ENCODE measurements at places on chromosomes 2 and 18.

- no peak for DNase-seq
Observed at GRCh38 chr2:240507778-240508251, 50.0 kb downstream of the ANKMY1 start.

DNA sequence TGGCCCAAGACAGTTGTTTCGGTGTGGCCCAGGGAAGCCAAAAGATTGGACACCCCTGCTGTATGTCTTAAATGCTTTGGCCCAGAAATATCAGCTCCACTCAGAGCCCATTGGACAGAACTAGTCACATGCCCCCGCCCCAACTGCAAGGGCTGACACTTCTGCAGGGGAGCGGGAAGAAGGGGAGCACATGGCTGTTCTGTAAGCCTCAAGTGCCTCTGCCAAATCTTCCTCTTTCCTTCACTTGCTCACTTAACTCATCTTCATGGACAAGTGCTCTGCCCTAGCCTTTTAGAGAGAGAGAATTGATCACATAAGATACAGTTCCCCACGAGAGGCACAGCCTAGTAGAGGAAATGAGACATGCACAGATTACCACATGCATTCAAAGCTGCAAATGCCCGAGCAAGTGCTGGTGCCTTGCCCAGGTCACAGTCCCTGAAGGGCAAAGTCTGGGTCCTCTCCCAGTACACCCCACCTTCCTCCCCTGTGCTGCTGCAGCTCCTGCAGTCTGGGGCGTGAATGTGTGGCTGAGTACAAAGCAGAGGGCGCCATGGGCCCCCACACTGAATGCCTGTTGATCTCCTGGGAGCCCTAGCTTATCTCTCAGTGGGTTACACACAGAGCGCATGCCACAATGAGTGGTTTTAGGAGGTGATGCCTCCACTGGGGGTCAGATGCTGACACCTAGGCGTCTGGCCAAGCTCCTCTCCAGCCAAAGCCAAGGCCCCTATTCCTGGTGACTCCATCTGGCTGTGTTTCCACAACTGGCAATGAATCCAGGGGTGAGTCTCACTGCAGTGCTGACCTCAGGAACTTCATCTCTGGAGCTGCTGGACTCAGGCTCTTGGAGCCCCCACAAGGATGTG, 135.3 kb downstream of the CTIF start:
- DNase-seq, result no peak

DNA sequence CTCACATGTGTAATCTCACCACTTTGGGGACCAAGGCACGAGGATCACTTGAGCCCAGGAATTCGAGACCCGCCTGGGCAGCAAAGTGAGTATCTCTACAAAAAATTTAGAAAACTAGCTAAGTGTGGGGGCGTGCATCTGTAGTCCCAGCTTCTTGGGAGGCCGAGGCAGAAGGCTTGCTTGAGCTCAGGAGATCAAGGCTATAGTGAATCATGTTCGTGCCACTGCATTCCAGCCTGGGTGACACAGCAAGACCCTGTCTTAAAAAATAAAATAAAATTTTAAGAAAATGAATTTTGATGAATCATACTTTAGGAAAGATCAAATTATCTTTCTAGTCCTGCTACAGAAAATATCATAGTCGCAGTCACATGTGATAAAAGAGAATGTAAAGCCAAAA, 46.9 kb downstream of the CABYR start:
- DNase-seq, result no peak

- no peak for DNase-seq
Observed at GRCh38 chr18:57833441-57834101, 30.5 kb upstream of the ATP8B1 start.

DNA sequence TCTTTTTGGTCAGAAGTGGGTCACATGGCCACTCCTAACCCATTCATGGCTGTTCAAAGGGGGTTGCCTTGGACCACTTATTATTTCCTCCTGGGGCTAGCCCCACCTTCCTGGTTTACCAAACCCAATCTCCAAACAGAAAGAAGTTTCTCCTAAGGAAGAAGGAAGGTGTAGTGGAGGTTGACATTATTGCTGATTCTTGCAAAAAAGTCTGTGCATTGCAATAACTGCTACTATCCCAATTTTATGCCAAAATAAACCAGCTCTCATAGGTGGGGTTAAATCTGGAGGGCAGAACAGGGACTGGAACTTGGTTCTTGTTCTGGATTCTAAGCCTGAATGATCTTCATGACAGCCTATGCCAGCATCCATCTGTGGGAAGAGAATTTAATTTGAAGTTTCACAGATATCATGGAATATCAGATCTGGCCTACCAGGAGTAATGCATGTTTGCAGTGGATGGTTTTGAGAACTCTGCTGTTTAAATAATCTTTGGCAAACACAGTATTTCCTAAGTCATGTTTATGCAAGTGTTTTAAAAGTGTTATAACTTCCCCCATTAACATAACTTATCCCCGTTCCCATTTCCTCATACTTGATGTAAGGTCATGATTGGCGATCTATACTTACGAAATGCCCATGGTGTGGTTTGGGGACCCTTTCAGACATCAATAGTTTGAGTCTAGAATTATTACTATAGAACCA, 11.9 kb downstream of the ANXA4 start:
- DNase-seq, result no peak

DNA sequence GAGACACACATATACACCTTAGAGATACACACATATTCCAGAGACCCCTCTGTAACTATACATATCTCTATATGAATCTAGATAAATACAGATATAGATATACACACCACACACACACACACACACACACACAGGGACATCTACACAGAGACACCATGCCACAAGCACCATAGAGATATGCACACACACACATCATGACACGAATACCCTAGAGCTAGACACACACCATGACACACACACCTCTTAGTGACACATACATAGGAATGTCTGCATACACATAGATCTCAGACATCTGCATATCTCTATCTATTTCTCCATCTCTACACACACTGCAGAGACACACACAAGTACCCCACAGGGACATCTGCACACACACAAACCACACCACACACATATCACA, 270.0 kb downstream of the CYRIA start:
- DNase-seq, result no peak

- DNase-seq, result no peak
Observed at GRCh38 chr2:109333414-109334210, 204.6 kb downstream of the SH3RF3 start.

- DNase-seq, result no peak
Observed at GRCh38 chr2:219886615-219887014, 259.2 kb downstream of the SLC4A3 start.

DNA sequence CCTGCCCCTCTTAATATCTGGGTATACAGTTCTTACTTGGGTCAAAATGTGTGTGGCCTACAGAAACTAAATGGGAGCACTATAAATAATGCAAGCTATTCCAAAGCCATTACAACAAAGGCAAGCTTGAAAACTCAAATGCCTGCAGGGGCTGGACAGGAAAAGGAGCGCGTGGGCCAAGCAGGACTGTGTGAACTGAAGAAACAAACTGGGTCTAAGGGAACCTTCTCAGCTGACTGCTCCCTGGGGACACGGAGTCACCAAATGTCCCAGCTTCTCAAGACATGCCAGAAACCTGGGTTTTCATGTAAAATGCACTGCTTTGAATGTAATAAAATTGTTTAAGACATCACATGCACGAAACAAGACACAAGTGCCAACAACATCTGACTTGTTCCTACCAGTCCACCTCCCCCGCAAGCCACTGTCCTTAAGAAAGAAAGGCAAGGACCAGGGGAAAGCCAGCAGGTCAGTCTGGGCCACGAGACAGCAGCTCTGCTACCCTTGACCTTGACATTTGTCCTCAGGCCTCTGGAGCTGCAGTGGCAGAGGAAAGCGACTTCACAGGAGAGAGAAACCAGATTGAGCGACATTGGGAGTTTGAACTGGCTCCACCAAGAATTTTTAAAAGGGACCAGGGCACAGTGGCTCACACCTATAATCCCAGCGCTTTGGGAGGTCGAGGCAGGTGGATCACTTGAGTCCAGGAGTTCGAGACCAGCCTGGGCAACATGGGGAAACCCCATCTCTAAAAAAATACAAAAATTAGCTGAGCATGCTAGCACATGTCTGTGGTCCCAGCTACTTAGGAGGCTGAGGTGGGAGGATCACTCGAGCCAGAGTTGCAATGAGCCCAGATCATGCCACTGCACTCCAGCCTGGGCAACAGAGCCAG, 89.7 kb upstream of the SH3BP4 start:
- no peak for DNase-seq

DNA sequence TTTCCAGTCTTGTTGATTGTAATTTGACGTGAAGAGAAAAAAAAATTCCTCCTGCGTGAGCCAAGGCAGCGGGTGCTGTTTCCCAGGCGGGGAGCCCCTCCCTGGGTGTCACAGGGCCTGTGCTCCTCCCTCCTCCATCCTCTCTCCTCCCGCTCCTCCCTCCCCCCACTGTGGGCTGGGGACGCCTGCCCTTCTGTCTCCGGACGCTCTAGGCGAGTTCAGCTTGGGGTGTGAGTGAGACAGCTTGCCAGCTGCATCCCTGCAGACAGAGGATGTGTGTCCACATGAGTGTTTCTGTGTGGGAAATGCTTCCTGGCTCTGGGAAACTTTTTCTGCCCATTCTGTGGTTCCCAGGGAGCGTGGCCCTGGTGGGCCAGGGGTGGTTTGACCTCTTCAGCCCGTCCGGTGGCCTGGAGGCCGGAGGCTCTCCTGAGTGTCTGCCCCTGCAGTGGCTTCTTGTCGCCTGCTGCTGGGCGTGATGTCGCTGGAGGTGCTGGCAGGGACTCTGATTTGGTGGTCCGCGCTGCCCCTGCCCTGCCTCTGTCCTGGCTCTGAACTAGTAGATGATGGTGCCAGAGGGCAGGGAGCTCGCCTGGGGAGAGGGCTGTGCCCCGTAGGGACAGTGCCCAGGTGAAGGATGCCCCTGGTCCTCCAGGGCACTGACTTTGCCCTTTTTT, 96.4 kb downstream of the USP40 start:
- no peak for DNase-seq

DNA sequence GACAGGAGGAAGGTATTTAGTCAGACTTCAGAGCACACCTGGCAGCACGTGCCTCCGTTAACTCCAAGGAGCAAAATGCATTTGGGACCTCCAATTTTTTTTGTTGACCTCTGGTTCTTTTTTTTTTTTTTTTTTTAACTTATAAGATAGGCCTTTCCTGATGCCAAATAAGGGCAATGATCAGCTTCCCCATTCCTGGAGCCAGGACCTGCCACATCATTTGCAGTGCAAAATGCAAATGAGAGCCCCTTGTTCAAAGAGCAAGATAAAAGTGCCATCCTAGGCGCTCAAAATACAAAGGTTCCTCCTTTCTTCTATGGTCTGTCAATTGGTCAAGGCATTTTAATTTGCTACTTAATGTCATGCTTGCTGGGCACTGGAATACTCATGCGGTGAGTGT, 133.2 kb upstream of the REV1 start:
- DNase-seq, result no peak

DNA sequence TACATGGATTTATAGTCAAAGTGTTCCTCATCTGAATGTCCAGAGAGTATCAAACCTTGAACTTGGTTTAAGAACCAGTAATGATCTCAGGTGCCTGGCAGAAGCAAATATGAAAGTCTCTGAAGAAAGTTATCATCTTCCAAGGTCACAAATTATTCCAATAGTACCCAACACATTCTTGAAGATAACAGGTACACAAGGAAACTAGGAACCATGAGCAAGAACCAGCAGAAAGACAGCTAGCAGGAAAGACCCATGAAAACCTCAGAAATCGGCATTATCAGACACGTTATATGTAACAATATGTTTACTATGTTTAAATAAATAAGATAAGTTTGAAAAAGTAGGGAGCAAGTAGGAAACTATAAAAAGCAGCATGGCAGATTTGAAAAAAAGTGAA, 5.9 kb upstream of the PRKAG3 start:
- no peak for DNase-seq

GRCh38 chr2:60512641-60513040, 40.8 kb downstream of the BCL11A start:
- DNase-seq, result no peak

GRCh38 chr18:69414184-69414583, 13.5 kb downstream of the DOK6 start:
- no peak for DNase-seq

GRCh38 chr2:228344531-228344930, 163.0 kb upstream of the SPHKAP start:
- no peak for DNase-seq

GRCh38 chr2:64317707-64318475, 136.1 kb upstream of the LGALSL start:
- DNase-seq, result no peak

DNA sequence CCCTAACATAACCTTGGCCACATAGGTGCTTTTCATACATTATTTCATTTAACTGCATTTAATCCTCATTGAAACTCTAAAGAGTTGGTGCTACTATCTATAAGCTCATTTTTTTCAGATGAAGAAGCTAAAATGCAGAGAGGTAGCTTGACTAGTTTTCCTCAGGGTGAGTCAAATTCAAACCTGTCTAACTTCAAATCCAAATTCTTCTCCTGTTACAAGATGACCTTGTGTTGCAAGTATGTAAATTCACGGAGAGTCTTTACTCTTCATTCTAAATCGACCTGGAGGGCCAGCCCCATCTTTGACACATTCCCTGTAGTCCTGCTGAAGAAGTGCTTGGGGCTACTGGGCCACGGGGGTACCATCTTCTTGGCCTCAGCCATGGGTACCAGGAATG, 8.2 kb upstream of the SETBP1 start:
- no peak for DNase-seq

DNA sequence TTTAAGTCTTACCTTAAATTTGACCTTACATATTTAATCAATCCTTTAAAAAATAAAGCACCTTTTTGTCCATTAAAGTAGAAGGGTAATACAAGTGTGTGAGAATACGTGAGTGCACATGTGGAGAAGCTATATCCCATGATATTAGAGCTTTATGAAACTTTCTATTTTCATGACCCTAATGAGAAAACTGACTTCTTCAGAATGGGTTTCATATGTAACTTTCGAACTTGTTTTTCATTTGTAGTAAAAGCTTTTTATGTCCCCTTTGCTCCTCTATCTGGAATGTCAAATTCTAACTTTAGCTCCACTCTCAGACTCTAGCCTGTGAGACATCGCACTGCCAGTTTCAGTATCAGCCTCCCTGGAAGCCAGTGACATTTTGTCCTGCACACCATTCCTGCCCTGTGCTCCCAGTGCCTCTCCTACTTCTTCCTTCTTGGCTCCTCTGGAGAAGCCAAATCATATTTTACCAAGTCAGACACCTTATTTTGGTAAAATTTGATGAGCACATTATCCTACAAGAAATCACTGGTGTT, 42.0 kb downstream of the MAPRE2 start:
- DNase-seq, result no peak

- DNase-seq, result no peak
Observed at GRCh38 chr2:159497847-159498246, 118.5 kb downstream of the BAZ2B start.

- DNase-seq, result no peak
Observed at GRCh38 chr2:175855236-175855635, 146.8 kb downstream of the LNPK start.

GRCh38 chr2:190701586-190701985, 52.7 kb downstream of the NAB1 start:
- DNase-seq, result no peak

DNA sequence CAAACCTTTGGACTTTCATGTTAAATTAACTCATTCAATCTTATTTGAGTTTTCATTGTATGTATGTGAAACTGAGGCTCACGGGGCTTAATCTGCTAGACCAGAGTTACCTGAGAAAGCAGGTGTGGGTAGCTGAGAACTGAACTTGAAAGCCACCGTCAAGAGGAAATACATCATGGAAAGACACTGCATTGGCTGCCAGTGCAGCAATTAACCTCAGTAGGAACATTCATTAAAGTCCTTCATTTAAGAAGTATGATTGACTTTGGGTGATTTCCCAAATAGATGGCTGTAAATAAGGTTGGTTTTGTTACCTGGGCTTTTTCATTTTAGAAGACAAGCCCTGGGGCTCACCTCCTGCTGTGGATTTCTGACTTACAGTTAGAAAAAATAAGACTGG, 36.5 kb upstream of the MGAT5 start:
- no peak for DNase-seq
